ENCODE measurements at places on chromosomes 7 and 10.

DNA sequence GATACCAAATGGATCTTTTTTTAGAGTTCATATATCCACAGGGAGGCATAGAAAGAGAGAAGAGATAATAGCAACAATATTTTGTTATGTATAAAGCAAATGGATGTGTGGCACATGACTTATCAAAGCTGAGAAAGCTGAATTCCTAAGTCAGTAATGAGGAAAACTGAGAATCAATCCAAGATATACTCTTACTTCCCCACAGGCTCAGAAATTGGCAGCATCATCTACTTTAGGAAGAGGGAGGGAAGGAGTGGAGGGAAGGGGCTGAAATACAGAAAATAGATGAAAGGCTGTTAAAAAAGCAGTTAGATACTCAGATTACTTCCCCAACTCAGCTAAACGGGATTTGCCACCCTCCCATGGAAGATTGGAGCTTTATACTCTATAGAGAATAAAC lies 63.5 kb downstream of the SRI start:
- no peak for DNase-seq

- DNase-seq = no peak
Measured at GRCh38 chr7:107294182-107294581, 125.4 kb downstream of the HBP1 start.

- no peak for DNase-seq
Measured at GRCh38 chr7:117728890-117729624, 144.2 kb downstream of the CTTNBP2 start.

DNA sequence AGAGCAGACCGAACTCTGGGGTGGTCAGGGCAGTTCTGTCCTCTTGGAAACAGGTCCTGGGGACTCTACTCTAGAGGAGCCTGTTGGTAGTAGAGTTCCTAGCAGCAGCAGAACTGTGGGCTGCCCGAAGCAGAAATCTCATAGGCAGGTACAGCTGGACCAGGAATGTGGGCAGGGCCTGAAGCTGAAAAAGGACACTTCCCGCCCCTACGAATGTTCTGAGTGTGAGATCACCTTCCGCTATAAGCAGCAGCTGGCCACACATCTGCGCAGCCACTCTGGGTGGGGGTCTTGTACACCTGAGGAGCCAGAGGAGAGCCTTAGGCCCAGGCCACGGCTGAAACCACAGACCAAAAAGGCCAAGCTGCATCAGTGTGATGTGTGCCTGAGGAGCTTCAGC lies 8.3 kb upstream of the ZNF783 start:
- DNase-seq = no peak

- DNase-seq = no peak
Measured at GRCh38 chr7:86574006-86574405, 69.7 kb upstream of the GRM3 start.

DNA sequence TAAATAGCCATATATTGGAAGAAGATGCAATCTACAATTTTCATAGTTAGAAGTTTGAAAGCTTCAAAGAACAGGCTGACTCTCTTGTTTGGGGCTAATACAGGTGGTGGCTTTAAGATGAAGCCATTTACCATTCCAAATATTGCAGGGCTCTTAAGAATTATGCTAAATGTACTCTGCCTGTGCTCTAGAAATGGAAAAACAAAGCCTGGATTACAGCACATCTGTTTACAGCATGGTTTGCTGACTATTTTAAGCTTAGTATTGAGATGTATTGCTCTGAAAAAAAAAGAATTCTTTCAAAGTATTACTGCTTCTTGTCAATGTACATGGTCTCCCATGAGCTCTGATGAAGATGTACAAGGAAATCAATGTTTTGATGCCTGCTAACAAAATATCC lies 34.2 kb downstream of the AGMO start:
- DNase-seq = no peak

GRCh38 chr7:140390466-140391190 lies 7.7 kb downstream of the SLC37A3 start:
- DNase-seq = no peak

DNA sequence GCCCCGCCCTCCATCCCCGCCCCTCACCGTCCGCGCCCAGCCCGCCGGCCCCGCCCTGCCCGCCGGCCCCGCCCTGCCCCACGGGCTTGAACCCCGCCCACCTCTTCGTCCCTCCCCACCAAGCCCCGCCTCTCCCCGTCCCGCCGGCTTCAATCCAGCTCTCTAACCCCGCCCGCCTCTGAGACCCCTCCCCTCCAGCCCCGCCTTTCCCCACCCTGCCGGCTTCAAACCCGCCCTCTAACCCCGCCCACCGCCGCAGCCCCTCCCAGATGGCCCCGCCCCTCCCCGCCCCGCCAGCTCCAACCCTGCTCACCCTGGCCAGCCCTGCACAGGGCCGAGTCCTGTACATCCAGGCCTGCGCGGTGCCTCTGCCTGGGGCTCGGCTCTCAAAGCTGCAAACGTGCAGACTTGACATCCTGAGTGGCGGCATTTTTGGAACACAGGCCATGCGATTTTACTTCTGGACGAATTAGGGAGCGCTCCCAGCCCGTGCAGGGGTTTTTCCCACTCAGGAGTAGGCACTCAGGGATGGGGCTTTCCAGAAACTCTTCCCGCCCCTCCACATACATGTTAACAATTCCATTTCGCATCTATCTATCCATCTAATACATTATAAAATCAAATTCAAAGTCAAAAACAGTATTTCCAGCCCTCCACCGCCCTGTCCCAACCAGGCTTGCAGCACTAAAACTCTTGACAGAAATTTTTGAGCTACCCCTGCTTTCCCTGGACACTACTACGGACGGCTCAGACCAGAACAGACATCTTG lies 477 bp upstream of the NMT2 start:
- DNase-seq = peak; percentile 94

DNA sequence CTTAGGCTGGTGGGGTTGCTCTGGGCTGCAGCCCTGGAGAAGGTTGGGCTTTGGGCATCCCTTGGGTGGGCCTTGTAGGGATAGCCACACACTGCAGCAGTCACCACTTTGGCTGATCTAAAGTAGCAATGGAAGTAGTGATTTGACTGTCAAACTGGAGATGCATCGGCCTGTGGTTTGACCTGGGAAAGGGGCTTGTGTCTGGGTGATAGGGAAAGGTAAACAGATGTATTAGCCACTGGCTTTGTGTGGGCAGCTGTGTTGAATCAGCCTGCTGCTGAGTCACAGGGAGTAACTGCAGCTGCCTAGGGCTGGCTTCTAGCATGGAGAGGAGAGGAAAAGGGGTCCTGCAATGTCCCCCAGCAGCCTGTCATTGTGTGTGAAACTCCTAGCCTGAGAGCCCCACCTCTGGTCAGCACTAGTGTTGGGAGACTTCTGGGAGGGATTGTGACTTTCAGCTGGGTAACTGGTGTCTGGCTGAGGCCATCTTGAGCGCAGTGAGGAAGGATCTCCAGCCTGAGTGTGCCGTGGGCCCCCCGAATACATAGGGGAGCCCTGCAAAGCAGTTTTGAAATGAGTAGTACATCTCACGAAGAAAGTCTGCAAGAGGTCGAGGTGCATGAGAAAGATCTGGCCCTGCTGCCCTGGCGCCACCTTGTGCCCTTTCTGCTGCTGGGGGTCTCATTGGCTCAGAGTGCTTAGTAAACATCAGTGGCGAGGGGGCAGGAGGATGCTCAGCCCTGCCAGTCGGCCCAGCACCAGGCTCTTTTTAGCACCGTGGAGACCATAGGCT lies 117.3 kb downstream of the FANK1 start:
- DNase-seq = no peak

DNA sequence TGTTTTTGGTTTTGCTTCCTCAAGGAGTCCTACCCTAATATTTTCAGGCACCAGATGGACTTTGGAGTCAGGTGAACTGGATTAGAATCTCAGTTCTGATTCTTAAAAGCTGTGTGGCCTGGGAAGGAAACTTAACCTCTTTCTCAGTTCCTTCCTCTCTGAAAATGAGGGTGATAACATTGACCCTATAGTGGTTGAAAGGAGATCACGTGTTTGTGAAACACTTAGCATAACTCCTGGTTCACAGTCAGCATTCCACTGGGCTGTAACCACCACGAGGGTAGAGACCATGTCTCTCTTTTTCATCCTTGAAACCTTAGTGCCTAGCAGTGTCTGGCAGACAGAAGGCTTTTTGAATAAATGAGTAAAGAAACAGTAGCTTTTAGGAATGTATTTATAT lies 16.7 kb downstream of the LSMEM1 start:
- no peak for DNase-seq

DNA sequence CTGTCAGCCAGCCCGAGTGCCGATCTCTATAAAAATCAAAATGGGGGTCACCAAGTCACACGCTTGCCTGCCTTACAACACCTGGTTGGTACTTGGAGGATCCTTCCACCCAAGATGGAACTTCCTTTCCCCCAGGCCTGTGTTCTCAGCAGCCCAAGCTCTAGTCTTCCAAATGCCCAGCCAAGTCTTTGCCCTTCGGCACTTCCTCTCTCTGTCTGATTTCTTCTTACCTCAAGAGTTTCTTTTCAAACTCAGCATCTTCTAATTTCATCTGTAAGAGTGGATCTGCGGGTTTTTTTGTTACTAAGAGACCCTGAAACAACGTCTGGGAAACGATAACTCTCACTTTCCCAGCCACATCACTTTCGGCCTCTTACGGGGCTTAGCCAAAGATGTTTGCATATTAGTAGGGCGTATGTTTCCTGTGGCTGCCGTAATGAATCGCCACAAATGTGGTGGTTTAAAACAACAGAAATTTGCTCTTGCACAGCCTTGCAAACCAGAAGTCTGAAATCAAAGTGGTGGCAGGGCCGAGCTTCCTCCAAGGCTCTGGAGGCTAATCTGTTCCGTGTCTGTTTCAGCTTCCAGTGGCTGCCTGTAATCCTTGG lies 219.9 kb downstream of the TCF7L2 start:
- no peak for DNase-seq

- no peak for DNase-seq
Measured at GRCh38 chr7:139799586-139799985, 21.8 kb upstream of the HIPK2 start.

DNA sequence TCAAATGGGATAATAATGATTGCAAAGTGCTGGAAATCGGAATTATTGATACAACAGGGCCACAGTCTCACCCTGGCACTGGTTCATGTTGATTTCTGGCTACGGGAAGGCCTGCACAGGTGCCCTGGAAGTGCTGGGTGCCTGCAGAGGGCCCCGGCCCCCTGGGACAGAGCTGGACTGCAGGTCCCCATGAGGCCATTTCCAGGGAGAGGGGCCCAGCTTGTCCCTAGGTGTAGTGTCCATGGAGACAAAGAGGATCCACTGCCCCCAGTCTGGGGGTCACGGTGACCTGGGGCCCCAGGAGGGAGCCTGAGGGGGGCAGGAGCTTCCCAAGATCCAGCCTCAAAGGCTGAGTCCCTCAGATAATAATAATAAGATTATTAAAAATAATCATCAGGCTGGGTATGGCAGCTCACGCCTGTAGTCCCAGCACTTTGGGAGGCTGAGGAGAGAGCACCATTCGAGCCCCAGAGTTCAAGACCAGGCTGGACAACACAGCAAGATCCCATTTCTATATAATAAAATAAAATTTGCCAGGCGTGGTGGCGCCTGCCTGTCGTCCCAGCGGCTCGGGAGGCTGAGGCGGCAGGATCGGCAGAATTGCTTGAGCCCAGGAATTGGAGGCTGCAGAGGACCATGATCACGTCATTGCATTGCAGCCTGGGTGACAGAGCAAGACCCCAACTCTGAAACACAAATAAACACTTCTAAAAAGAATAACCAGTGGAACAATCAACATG lies 98.1 kb downstream of the MICALL2 start:
- no peak for DNase-seq

DNA sequence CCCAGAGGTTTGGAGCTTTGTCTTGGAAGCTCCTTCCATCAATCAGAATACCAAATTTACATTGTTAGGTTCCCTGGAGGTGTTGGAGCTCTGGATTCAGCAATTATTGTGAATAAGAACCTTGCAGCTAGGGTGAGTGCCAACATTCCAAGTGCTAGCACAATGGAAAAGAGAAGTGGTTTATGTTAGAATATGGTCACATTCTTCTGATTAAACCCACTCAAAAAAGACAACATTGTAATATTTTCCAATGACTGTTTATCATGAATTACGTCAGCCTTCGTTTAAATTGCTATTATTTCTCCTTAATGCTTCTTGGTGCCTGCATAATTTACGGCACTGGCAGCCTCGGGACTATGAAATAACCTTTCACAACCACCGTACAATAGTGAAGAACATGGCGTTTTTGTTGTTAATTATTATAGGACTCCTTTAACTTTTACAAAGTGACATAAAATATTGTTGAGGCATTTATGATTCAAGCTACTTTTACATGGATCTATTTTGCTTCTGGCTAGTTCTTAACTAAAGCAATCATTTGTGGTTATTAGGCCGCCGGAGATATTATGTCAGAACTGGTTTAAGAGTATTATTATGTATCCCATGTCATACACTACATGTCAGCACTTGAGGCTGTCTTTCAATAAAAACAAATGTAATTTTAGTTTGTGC lies 117.7 kb downstream of the ARID5B start:
- DNase-seq = no peak

- no peak for DNase-seq
Measured at GRCh38 chr7:144818511-144818910, 17.3 kb downstream of the TPK1 start.

GRCh38 chr7:21946222-21946709 lies 567 bp upstream of the CDCA7L start:
- DNase-seq = no peak

DNA sequence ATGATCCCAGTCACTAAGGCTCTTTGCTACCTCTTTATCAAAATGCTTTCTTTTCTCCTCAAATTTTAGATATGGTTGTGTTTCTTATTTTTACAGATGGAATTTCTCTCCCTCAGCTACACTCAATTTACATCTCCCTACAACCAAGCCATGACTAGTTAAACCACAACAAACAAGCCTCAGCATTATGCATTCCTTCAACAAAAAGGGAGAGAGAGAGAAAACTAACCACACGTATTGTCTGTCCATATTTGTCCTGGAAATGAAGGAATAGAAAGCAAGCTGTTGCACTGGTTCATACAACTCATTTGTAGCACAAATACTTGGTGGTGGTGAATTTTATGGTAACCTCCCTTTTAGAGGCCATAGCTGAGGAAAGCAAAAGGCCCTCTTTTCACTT lies 286.4 kb downstream of the AHR start:
- no peak for DNase-seq

DNA sequence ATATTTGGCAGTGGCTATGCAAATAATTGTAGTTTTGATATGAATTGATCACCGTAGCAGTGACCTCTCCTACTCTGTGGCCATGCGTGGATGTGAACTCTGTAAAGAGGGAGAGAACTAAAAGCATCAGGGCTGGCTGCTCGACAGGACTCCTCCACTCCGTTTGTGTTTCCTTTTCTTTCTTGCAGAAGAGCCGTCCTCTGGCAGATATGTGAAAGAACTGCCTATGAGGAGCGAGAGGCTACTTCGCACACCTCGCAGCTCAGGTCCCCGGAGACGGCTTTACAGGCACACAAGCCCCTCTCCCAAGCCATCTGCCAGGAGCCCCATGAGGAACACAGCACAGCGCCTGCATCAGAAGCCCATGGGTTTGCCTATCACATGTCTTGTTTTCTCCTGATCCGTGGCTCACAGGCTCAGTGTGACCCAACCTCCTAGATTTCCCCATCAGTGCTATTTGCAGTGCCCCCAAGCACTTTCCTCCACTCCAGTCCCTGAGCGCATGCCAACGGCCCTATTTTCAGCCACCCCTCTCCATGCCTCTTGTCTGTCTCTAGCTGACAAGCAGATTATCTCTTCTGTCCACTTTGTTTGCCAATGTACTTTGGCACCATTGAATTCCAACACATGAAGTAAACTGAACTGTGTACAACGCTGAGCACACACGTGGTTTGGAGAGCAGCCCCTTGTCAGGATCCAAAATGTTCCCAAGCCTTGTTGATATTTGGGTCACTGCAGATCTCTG lies 164.3 kb upstream of the AKR1E2 start:
- no peak for DNase-seq

GRCh38 chr10:88660598-88660884 lies 3.7 kb upstream of the LIPF start:
- no peak for DNase-seq

Data from cerebellar nuclear complex (tissue), 1 donor.